Activated CD4-positive, alpha-beta T cell treated with anti-CD3 and anti-CD28 coated beads, Interleukin-2, amount 50 U/mL, for 4 hours (primary cell): ENCODE measurements at places on chromosomes 13 and 19.

DNA sequence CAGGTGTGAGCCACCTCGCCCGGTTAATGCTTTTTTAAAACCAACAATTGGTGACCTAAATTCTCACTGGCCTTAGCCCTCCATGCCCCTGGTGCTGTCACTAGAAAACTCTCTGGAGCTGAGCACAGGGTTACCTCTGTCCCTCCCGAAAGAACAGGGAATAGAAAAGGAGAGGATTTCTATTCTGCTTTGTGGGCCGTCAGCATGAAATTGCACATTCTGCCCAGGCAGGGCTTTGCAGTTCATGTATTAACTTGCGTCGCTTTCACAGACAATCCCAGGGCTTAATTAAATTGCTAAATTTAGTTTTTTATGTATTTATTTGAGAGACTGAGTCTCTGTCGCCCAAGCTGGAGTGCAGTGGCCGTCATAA lies 583 bp upstream of the ZNF480 start:
- DNase-seq, result no peak

- DNase-seq, result no peak
These were observed 385.3 kb downstream of the KCTD12 start for GRCh38 chr13:76500894-76501293.

- DNase-seq, result no peak
These were observed 856.6 kb upstream of the KLHL1 start for GRCh38 chr13:70964874-70965273.

- no peak for DNase-seq
These were observed 9.8 kb downstream of the KCTD15 start for GRCh38 chr19:33806434-33806881.

DNA sequence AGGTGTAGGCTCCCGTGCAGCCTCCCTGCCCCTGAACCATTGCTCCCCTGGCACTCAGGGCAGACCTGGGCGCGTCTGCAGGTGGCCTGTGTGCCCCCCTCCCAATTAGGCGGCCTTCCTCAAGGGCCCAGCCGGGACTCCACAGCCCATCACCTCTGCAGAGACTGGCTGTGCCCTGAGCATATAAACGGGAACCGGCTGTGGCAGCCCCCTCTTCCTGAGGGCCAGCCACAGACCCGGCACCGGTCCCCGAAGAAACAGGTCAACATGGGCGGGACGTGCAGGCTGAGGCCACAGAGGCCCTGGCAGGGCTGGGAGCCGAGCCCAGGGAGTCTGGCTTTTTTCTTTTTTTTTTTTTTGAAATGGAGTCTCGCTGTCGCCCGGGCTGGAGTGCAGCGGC lies 12.0 kb downstream of the PIAS4 start:
- DNase-seq, result no peak

- no peak for DNase-seq
These were observed 491.0 kb downstream of the FGF9 start for GRCh38 chr13:22161871-22162270.

DNA sequence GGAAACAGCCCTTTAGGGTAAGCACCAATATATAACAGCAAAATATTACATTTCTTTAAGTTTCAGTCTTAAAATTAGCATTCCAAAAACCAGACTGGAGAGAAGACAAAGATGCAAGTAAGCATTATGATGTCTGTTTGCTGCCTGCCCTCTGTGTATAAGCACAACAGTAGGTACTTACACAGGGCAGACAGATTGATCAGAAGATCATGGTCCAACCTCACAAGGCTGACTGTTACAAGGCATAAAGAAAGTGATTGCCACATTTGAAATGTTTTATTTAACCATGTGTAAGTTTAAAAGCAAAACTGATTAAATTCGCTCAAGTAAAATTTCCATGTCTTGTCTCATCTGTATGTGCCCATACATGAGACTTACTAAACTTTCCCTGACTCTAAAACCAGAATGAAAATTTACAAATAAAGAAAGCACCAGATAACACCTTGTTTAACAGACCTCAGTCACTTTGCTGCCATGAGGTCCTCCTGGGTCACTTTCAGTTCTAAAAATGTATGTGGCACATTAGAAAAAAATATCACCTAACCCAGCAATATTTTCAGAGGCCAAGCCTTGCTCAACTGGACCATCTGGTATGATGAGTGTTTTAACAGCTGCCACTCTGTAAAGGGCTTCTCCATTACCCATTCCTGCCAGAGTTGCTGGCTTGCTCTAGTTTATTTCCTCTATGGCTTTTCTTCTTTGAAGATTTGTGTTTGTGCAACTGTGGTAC lies 297.0 kb downstream of the RBM26 start:
- no peak for DNase-seq

GRCh38 chr13:114124431-114124830 lies 8.0 kb downstream of the RASA3 start:
- DNase-seq, result no peak

- peak; percentile 10 for DNase-seq
These were observed 535 bp downstream of the COL5A3 start for GRCh38 chr19:10009714-10010224.

DNA sequence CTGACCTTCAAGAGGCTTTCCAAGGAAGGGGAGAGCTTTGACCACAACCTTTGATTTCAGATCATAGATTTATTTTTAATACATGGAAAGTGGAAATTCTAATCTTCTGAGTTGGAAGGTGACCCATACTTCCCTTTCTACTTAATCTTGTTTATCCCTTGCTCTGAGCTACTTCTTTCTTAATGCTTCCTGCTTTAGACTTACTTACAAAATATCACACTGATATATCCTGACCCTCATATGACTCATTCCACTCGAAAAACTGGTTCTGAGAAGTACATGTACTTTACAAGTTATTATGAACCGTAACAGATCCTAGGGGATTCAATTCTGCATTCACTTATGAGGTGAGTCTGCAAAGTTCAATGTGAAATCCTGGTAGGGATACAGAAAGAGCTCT lies 76.2 kb upstream of the IRS2 start:
- no peak for DNase-seq

DNA sequence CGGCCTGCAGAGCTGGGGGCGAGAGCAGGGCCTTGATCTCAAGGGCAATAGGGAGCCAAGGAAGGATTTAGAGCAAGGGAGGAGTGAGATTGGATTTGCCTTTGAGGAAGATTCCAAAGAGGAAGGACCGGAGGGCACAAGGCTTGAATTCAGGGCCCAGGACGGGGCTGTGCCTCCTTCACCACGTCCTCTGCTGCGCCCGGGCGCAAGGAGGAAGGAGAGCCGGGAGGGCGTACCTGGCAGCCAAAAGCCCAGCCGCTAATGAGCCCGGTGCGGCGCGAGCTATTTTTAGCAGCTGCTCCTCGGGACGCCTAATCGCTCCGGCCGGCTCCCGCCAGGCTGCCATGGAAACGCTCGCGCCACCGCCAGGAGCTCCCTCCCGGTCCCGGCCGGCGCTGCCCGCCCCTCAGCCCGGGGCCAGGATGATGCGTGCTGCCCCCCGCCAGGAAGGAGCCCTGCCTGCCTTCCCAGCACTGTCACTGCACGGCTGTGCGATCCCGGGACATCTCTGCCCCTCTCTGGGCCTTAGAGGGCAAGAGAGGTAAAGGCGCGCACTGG lies 31.3 kb downstream of the TINCR start:
- DNase-seq, result no peak

GRCh38 chr13:112803422-112803821 lies 113.6 kb downstream of the ATP11A start:
- DNase-seq, result no peak

- DNase-seq, result no peak
These were observed 57.6 kb upstream of the ZNF507 start for GRCh38 chr19:32287811-32288227.

- no peak for DNase-seq
These were observed 81.6 kb downstream of the DOCK9 start for GRCh38 chr13:98896083-98896867.

DNA sequence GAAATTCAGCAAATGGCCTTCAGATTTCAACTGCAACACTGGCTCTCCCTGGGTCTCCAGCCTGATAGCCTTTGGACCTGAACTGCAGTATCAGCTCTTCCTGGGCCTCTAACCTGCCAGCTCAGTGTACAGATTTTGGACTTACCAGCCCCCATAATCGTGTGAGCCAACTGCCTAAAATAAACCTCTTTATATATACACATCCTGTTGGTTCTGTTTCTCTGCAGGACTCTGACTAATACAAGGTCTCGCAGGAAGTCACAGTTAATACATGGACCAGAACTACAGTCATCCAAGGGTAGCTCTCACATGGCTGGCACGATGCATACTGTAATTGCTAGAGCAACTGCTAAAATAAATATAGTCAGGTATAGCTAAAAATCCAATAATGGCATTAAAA lies 85.1 kb downstream of the KATNAL1 start:
- DNase-seq, result no peak

DNA sequence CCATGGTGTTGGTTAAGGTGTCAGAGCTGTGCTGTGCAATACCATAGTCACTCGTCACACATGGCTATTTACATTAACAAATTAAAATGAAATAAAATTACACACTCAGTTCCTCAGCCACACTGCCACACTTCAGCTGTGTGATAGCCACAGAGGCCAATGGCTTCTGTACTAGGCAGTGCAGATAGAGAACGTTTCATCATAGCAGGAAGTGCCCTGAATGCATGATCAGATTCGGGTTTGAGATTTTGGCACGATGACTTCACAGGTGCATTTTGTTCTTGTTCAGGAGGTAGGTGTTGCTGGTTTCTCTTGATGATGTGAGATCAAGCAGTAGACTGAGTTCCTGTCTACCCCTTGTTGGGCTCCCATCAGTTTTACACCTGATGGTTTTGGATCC lies 6.5 kb downstream of the ARMC6 start:
- no peak for DNase-seq

DNA sequence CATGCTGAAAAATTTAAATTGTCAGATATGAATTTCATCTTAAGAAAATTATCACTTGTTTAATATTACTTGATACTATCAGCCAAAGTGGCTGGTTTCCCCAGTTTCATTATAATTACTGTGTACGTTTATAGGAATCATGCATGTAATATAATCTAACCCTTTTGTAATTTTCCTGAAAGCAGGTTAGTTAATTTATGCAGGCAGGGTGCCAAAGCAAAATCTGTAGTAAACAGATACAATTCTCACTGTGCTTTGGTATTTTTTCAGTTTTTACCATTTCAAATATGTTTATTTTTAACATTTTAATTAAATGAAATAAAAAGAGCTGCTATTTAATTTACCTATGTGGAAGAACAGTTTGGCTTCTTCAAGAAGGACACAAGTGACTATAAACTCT lies 1227.5 kb upstream of the MIR17HG start:
- DNase-seq, result no peak

DNA sequence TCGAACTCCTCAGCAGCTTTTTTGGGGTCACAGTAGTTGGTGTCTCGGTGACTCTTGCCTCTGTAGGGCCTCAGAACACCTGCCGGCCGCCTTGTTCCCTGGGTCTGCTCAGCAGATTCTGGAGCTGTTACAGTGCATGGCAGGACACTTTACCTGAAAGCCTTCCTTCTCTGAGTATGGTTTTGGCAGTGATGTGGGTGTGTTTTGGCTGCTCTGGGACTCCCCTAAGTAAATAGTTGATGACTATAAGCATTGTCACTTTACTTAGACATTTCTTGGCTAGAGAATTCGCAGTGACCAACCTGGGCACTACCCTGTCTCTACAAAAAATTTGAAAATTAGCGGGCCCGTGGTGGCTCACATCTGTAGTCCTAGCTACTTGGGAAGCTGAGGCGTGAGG lies 7.0 kb downstream of the MAU2 start:
- no peak for DNase-seq

- no peak for DNase-seq
These were observed 66.7 kb downstream of the EPS15L1 start for GRCh38 chr19:16405091-16405490.

- DNase-seq, result no peak
These were observed 49.9 kb upstream of the MEDAG start for GRCh38 chr13:30856005-30856790.

DNA sequence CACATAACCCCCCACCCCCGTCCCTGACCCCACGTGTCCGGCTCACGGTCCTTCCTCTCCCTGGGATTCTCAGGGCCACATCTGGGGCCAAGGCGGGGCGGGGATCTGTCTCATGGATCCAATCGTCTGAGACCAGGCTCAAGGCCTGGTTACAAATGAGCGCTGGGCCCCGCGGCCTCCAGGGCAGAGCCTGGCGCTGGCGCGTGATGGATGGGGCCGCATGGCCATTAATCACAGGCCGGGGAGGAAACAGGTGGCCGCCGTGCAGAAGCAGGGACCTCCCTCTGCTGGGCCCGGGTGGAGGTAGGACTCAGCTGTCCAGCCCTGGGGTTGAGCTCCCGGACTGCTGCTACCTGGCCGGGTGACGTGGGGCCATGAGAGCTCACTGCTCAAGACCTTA lies 5.8 kb upstream of the TLE5 start:
- DNase-seq, result no peak

DNA sequence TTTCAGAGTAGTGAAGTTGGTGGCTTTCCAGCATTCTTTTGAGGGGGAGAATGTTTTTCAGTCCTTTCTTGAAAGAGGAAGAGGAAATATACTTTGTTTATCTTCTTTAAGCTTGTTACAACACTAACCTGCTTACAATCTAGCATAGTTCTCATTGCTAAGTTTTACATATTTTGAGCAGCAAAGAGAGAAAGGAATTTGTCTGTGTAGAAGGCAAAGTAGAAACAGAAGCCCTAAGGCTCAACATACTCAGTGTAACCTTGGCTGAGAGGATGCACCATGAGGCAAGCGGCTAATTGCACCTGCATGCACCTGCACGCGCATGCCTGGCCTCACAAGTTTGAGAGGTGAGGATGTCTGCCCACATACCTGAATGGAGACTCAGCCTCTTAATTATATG lies 2.2 kb downstream of the FRY start:
- DNase-seq, result no peak

DNA sequence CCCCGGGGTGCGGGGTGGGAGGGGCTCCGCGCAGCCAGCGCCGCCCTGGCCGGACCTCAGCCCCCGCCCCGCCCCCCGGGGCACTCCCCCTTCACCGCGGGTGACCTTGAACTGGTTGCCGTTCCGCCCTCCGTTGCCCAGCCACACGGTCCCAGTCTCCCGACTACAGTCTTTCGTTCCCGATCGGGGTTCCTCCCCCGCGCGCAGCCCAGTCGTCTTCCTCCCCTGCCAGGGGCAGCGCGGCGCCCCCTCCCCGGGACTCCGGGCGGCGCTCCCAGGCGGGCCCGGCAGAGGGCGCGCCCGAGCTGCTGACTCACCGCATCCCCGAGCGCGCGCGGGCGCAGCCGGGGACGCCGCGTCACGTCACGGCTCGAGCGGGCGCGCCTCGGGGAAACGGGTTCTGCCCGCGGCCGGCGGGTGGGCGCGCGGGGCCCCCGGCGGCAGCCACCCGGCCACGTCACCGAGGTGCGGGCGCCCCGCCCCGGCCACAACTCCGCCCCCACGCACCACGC lies 459 bp downstream of the MIDN start:
- DNase-seq, result peak; percentile 74

- no peak for DNase-seq
These were observed 4.9 kb downstream of the TEX29 start for GRCh38 chr13:111325146-111325890.

DNA sequence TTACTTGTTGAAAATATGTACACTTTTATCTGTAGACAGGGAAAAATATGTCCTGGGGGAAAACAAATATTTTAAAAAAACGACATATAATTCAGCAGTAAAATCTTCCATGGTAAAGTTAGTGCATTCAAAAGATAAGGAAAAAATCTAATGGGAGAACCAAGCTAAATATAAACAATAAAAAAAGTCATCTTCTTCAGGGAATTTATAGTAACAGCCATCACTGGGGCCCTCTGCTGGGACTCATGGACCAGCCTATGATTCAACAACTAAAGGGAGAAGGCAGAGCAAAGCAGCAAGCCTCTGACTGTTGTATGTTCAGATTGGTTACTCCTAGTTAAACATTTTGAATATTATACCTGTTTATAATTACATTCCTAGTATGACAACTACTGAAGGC lies 93.0 kb downstream of the ITGBL1 start:
- no peak for DNase-seq

GRCh38 chr13:108828086-108828815 lies 198.8 kb downstream of the MYO16 start:
- no peak for DNase-seq

GRCh38 chr19:48630296-48631063 lies 6.7 kb downstream of the DBP start:
- no peak for DNase-seq
